Adrenal gland (tissue), 19 donors: ENCODE measurements at places on chromosomes 13 and 19. TPM values are rescaled to one million over a fixed set of nuclear protein-coding genes. Genes with fewer than 3 reads are reported as not detected.
A peak's percentile ranks its signal among the peaks of the same experiment; 100 is the strongest.

DNA sequence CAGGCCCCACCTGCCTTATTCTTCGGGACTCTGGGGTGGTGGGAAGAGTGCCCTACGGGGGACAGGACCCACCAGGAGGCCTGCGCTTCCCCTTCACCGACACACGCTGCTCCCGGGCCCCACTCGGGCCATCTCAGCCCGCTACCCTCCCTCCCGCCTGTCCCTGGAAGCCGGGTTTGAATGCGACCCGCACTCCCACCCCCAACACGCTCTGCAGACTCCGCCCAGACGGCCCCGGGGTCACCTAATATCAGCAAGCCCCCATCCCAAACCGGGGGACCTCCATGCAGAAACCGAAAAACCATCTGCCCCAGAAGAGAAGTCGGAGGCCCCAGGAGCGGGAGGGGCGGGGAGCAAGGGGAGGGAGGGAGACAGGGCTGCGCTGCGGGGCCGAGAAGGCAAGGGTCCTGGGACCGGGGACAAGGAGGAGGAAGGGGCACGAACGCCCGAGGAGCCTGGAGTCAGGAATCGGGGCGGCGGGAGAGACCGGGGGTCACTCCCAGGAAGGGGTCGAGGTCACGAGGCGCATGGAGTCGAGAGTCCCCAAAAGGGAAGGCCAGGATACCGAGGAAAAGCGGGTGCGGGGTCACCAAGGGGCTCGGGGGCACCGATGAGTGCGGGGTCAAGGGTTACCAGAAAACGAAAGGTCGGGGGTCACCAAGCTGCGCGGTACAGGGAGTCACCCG is 766 bp downstream of the SBNO2 start:
- no peaks in the 10 kb centered on the region for H3K27me3 ChIP-seq
- peaks cover 37% of the 10 kb centered on the region for H3K4me1 ChIP-seq
- no peaks in the 10 kb centered on the region for H3K36me3 ChIP-seq
- peak overlapping the region; percentile 97 for H3K27ac ChIP-seq

GRCh38 chr13:49645451-49645850 is 17.1 kb downstream of the ARL11 start:
- H3K27ac ChIP-seq = no peak overlapping the region
- no peaks in the 10 kb centered on the region for H3K4me1 ChIP-seq
- no peak overlapping the region for H3K4me3 ChIP-seq
- DNase-seq = peak; percentile 23

GRCh38 chr19:45395821-45396617 is 8.8 kb downstream of the PPP1R13L start:
- peaks cover 3% of the 10 kb centered on the region for H3K4me1 ChIP-seq
- no peaks in the 10 kb centered on the region for H3K36me3 ChIP-seq
- no peak overlapping the region for H3K27ac ChIP-seq
- H3K4me3 ChIP-seq = no peak overlapping the region

Gene FKRP
- total RNA-seq = 16.7 TPM

Gene ZNF563
- total RNA-seq = 5.0 TPM

Gene PLIN4
- total RNA-seq = 1.1 TPM
